NCI-H526 treated with DMSO at 0.1 percent for 48 hours (cell line): ENCODE measurements at places on chromosomes 6 and 20.

DNA sequence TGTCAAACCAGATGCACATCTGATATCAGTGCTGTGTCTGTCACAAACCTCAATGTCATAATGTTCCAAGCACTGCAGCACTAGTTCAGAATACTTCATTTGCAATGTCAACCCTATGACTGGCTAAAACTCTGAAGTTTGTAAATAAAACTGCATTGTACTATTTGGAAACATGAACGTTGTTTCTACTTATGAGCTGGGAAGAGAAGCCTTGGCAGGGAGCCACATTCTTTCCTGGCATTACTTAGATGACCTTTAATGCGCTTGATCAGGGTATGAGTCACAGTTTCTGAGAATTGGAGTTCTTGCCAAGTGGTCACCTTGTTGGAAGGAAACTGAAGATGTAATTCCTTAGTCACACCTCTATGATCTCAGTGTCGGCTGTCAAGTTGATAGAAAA is 664.8 kb upstream of the MMS22L start:
- DNase-seq = no peak

DNA sequence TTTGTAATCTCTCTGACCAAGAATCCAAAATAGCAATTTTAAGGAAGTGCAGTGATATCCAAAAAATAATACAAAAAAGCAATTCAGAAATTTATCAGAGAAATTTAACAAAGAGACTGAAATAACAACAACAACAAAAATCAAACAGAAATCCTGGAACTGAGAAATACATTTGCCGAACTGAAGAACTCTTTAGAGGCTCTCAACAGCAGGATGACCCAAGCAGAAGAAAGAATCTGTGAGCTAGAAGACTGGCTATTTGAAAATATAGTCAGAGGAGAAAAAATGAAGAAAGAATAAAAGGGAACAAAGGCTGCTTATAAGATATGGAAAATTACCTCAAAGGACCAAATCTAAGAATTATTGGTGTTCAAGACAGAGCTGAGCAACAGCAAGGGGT is 22.6 kb downstream of the GABRR1 start:
- no peak for DNase-seq

DNA sequence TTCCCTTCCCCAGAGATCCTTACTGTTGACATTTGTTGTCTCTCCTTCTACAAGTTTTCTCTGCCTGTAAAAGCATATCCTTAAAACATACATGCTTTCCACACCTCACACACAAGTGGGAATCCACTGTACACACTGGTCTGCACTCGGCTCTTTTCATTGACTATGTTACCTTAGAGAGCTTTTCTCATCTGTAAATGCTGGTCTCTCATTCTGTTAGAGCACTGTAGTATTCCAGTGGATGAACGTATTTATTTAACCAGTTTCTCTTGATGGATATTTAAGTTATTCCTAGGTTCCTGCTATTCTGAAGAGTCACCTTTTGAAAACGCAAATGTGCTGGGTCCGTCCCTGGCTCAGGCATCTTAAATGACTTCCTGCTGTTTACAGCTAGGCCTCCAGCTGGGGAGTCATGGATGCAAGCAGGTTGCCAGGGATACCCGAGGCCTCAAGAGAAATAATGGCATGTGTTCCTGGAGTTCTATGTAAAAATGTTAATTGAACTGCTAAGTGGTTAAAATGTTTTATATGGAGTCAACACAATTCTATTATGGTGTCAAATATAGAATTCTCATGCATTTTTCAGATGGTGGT is 61.1 kb upstream of the TGM3 start:
- DNase-seq = no peak

DNA sequence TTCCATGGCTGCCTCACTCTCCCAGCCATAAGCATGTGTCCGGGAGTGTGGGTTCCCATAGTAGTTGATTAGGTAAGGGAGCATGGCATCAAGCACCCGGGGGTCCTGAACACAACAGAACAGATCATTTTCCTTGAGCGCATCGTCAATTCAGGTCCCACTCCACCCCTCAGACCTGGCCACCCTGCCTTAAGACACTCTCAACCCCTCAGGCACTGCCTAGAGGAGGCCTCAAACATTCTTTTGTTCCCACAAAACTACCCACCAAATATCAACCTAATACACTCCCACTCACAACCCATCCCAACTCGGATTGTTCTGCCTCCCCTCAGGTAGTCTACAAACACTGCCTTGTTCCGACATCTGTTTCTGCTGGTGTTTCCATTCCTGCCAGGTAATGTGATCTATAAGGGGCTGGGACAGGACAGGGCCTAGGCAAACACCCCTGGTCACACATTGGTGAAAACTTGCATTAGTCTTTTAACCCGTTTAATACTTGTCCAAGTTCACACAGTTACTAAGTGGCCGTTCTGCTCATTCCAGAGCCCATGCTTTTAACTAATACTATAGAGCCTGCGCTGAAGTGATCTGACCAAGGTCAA is 1.4 kb downstream of the NFS1 start:
- no peak for DNase-seq

- peak; percentile 44 for DNase-seq
These were observed 2.3 kb downstream of the BMP6 start for GRCh38 chr6:7727946-7728854.

DNA sequence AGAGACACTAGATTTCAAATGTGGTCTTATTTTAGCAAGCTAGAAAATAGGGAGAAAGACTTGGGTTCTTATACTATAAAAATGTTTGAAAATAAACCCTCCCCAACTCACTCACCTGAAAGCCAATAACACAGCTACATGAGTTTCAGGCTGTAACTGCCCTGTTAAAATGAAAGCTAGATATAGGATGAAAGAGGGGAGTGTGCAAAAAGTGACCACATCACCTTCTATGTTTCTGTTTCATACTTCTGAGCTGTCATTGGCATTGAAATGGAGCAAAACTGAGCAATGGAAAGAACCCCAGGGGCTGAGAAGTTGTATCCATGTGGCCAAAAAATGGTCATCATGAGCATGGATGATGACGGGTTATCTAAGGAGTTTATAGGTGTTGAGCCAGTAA is 148.1 kb upstream of the TENT5A start:
- no peak for DNase-seq

DNA sequence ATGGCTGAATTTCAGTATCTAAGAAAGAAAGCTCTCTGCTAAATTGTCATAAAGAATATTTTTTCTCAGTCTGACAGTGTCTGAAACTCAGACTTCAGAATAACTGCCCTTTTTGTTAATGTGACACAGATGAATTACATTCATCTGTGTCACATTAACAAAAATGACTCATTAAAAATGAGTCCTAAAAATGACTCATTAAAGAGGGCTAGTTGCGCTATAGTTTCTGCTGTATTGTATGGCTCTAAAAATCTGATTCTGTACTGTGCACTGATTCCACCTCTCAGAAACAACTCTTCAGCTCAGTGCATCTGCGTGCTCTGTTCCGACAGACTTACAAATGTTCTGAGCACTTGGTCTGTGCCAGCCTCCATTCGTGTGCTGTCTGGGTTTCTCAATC is 15.0 kb downstream of the RNF114 start:
- no peak for DNase-seq

- DNase-seq = no peak
These were observed 81.5 kb downstream of the KIF13A start for GRCh38 chr6:17905611-17906592.

GRCh38 chr6:146422789-146423375 is 120.8 kb upstream of the RAB32 start:
- DNase-seq = no peak

DNA sequence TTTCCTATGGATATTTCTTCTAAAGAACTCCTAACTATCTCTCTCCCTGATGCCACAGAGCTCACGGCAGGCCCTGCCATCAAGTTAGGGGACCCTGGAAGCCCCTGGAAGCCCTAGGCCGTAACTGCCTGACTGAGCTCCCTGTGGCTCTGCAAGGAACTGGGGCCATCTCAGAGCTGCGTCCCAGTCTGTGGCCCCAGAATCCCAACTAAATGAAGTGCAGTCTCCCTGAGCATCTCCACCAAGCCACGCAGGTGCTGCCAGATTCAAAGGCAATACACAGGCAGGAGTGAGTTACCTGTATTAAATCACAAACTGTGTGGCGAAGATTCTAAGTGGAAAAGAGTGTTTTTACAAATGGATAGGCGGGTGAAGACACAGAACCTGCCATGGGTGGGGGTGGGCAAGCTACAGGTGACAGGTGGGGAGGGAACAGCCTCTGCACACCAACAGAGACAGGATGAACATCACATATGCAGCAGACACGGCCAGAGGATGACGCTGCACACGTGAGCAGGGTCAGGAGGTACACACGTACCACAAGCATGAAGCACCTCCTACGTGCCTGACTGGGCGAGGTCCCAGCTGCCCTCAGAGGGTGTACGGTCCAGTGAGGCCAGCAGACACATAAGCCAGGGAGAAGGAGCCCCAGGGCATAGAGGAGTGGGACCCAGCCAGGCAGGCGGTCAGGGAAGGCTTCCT is 358.5 kb downstream of the ZFAND3 start:
- no peak for DNase-seq

DNA sequence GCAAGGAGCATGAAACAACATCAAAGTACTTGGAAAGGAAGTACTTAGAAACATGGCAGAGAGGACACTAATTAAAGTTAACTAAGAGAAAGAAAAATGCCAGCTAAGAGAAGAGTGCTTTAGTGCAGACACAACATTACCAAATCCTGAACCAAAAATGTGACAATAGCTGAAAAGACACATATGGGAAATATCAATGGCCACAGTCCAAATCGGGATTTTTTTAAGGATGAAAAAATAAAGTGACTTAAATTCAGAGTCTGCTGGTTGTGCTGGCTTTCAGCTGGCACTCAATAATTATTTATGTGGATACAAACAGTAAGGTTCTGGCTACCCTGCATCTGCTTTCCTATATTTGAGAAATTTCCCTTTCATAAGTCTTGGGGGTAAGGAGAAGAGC is 12.6 kb upstream of the DST start:
- DNase-seq = no peak

GRCh38 chr20:1266167-1266973 is at the start of gene SNPH:
Gene SNPH, plus strand, starts transcription at chr20:1266294. Its CDS starts 29,946 bp downstream, at chr20:1296240.
- DNase-seq = peak; percentile 64

DNA sequence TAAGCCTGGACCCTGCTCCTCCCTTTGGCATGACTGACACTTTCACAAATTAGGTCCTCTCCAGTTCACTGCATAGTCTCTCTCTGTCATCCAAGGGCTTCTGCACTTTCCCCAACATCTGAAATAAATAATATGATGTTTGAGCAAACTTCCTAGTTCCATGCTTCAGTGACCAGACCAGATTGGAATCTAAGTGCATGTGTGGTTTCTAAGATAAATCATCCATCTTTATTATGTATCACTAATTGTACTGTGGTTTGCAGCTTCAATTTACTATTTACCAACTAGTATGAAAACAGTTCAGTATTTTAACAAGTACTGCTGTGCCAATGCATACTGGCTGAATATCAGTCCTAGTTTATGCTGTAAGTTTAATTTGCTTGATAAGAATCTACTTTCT is 18.7 kb downstream of the SESN1 start:
- DNase-seq = no peak

DNA sequence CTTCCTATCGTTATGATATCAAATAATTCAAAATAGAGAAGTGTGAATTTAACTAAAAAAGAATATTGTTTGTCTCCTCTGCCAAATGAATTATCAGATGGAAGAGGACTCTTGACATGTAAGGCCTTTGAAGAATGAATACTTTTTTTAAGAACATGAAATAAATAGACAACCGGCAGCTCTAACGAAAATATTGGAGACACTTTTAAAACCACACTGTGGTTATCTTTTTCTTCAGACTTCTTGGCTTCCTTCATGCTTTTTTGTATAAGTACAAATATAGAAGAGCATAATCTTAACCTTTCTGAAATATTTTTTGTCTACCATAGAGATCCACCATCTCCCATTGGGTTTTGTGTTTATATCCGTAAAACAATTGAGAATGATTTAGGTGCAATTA is 115.2 kb upstream of the SCGN start:
- no peak for DNase-seq

- DNase-seq = no peak
These were observed 143.0 kb upstream of the SLC22A16 start for GRCh38 chr6:110619275-110619908.

GRCh38 chr20:44967207-44967807 is 995 bp downstream of the STK4 start:
- no peak for DNase-seq

DNA sequence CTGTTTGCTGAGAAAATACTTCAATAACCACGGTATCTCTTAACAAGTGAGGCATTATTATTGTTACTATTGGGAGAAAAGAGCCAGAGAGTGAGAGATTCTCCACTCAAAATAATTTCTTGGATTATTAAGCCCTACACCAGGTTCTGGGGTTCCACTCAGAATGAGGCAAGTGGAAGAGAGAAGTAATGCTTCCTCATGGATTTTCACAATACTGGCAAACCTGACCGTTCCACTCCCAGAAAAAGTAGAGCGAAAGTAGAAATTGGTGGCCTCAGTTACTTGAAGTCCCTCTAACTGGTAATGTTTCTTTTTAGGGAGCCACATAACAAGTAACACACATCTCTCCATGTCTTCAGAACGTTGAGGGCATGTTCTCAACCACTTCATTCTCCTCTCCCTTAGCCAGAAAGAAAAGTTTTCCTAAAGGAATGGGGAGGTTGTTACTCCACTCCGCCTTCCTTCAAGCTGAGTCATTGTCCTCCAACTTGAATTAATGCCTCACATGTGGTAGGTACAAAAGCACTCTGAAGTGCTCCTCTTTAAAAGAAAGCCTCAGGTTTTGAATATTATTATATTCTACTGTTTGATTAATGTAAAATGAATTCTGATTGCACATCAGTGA is 1.9 kb downstream of the BAG2 start:
- no peak for DNase-seq

- DNase-seq = no peak
These were observed 82.2 kb upstream of the GATA5 start for GRCh38 chr20:62557999-62558408.

GRCh38 chr6:108119769-108120141 is 45.2 kb upstream of the OSTM1 start:
- no peak for DNase-seq

DNA sequence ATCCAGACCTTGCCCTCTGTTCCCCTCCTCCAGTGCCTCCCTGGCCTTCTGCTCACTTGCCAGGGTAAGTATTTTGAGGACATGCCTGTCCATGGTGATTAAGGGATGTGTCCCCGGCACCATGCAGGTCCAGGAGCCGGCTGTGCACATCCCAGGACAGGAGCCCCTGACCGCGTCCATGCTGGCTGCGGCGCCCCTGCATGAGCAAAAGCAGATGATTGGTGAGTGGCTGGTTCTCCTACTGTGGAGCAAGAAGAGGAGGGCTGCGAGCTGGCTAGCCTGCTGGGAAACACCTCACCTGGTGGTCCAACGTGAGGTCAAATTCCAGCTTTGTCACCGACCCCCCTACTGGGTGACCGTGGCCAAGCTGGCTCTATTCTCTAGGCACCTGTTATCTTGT is 23.7 kb downstream of the TOMM34 start:
- DNase-seq = no peak

GRCh38 chr6:72322771-72323170 is 299.1 kb upstream of the KCNQ5 start:
- no peak for DNase-seq
